ENCODE measurements at places on chromosomes 13 and 19.

- peak; percentile 63 for DNase-seq
Measured at GRCh38 chr19:58407658-58408151, 744 bp upstream of the ZNF584 start.

DNA sequence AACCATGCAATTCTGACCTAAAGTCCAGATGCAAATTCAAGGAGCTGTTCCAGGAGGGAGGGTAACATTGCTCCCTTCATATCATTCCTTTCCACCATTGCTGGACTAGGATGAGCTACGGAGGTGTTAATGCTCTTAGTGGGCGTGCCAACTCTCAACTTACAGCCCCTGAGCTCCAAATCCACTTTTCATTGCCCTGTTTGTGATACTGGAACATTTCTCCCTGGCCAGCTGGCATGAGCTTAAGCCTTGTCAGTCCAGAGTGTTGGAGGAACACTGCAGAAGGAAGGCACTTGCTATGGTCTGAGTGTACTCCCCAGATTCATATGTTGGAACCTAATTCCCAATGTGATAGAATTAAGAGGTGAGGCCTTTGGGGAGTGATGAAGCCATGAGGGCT, 70.4 kb upstream of the FARP1 start:
- no peak for DNase-seq

DNA sequence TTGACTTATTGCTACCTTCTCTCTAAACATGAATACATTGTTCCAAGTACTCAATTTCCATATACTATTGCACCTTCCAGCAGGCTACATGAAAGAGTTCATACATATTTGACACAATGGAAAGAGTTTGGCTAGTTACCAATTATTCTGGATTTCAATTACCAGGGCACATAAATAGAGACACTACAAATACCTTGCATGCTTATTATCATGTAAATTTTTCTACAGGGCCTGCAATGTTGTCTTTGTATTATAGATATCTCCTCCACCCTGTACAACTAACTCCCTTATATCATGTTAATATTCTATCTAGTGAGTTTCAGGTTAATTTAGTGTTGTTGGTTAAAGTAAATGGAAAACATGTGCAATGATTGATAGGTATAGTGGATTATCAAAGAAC, 540.7 kb upstream of the SLITRK5 start:
- DNase-seq: no peak

DNA sequence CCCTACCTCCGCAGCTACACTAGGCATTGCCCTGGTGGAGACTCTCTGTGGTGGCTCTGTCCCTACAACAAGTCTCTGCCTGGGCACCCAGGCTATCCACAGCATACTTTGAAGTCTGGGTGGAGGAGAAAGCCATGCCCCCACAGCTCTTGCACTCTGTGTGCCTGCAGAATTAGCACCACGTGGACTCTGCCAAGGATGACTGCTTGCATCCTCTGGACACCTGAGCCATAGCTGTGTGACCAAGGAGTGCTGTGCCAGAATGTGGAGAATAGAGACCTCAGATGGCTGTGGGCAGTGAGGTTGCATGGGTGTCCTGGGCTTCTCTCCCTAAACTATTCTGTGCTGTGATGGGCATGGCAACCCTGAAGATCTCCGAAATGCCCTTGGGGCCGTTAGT, 21.2 kb upstream of the MCF2L start:
- DNase-seq: no peak

DNA sequence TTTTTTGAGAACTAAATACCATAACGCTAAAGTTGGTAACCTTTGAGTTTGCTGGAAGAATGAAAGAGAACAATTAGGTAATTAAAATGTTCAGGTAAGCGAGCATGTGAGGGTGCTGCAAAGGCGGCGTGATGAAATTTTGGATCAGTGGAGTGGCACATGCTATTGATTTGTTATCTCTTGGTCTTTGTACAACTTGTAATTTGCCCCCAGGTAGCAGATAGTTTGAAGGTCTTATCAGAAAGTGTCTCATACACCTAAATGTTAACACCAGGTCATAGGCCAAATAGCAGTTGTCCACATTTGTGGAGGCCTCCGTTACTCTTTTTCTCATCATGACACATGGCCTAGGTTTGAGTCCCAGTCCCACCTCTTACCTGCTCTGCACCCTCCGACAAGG, 14.9 kb downstream of the ARHGAP35 start:
- no peak for DNase-seq

DNA sequence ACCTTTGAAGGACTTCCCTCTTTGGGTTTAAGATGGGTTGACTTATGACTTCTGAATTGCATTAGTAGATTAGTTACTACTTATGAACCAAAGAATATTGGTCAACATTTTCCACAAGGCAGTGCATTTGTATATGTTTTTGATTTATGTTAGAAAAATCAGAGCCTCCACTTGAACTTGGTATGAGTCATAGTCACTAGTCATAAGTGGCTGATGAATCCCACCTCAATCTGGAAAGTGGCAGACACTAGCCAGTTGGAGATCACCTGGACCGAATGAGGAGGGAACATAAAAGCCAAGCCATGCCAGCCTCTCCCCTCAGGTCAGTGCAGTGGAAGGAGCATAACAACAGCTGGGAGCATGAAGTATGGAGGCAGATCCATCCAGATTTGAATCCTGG, 39.3 kb upstream of the SPART start:
- no peak for DNase-seq

- no peak for DNase-seq
Measured at GRCh38 chr19:8115805-8116396, 33.5 kb downstream of the FBN3 start.

DNA sequence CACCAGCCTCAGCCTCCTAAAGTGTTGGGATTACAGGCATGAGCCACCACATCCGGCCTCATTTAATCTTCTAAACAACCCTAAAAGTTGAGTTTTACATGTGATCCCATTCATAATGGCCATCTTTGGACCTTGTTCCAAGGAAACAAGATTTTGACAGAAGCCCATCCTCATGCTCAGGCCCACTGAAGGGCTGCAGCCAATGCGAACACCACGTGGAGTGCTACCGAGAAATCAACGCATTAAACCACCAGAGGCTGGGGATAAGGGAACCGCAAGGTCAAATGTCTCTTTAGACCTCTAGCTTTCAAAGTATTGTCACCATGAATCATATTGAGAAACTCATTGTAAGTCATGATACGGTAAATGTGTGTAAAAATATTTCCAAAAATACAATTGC, 49.4 kb upstream of the DOCK9 start:
- DNase-seq: no peak

DNA sequence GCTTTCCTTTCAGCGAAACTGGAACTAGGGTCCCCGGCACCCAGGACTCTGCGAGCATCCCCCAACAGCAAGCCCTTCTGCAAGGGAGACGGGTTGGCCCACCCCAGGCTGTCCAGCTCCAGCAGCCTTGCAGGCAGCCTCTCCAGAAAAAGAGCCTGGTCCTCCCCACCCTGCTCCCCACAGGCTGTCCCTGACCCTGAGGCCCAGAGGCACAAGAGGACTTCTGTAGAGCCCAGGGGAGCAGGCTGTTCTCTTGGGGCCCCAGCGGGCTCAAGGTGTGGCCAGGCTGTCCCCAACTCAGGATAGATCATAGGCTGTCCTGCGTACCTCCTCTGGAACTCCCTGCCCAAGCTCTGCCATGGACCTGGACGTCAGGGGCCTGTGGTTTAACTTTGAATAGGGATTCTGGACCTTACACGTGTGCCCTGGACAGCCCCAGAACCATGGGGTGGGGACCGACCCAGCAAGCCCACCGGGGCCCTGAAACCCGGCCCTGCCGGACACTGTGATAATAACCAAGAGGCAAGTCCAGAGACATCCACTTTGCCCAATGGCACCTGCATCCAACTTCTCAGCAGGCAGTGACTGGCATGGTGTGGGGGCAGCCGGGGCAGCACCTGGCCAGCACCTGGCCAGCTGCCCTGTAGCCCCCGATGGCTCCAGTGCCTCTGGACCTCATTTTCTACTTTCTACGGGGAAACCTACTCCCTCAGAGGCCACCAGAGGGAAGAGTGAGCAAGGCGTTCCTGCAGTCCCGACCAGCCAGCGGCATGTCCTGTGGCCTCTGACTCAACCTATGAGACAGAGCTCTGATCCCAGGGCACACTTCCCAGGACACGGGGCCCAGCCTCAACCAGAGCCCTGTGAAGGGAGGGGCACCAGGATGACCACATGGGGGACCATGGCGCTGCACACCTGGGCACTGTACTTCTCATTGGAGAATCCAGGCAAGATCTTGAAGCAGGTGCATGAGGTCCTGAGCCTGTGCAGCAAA, 50.9 kb upstream of the TPM4 start:
- peak; percentile 72 for DNase-seq

DNA sequence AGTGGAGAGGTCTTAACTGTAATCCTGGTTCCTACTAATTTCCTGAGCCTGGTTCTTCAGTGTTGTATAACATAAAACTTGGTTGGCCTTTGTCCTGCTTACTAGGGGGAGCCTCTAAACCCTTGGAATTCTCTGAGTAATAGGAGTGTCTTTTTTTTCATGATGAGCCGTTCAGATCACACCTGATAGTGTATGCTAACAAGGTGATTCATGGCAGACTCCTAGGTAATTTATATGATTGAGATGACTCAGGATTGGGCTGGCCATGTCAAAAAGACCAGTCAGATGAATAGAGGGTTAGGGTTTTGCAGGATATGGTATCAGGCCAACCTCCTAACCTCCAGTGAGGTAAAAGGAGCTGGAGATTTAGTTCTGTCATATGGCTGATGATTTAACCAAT, 135.8 kb upstream of the KLF12 start:
- no peak for DNase-seq

DNA sequence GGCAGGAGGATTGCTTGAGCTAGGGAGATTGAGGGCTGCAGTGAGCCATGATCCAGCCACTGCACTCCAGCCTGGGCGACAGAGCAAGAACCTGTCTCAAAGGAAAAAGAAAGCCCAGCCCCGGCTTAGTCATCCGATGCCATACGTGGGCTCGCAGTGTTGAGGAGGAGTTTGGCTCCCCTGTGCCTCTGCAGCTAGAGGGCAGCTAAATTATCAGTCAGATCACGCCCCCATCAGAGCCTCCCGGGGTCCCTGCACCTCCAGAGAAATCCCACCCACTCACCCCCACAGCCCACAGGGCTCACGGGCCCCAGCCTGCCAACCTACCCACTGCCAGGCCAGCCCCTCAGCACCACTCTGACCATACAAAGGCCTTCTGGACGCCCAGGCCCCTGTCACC, 27.6 kb downstream of the MAU2 start:
- DNase-seq: no peak

DNA sequence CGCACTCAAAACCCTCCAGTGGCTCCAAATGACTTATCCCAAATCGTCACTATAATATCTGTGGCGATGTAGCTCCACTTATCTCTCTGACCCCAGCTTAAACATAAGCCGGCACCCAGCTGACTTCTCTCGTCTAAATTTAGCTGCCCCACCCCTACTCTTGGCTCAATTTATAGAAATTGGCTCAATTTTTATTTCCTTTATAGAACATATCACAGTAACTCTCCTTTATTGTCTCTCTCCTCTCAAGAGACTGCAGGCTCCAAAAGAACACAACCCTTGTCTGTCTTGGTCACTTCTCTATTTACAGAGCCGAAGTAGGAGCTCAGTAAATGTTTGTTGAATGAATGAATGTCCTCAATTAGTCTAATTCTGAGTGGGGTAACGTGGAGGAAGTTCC, 805 bp downstream of the ZNF784 start:
- DNase-seq: no peak

- no peak for DNase-seq
Measured at GRCh38 chr19:54136086-54136863, 1.3 kb upstream of the CNOT3 start.

GRCh38 chr13:98478189-98479129, 98.4 kb downstream of the STK24 start:
- DNase-seq: no peak

- DNase-seq: no peak
Measured at GRCh38 chr13:88895261-88895941, 1224.2 kb downstream of the SLITRK5 start.

DNA sequence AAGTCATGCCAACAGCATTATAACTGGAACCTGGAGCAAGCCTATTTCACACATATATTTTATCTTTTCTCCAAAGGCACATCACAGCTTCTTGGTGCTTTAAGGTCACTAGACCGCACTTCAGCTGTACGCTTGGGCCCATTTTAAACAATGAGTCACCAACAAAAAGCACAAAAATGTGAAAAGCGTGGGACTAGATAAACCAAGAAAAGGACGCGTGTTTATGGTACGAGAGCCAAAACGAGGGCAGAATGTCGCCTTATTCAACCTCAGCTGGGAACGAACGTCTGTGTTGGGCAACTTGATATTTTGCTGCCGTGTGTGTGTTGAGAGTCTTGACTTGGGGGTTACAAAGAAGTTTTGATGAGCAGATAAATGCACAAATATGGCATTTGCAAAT, 9.2 kb upstream of the EHD2 start:
- DNase-seq: no peak

GRCh38 chr13:30412346-30412745, 9.9 kb upstream of the UBE2L5 start:
- no peak for DNase-seq

GRCh38 chr13:36131931-36132297, 732 bp upstream of the DCLK1 start:
- DNase-seq: no peak

DNA sequence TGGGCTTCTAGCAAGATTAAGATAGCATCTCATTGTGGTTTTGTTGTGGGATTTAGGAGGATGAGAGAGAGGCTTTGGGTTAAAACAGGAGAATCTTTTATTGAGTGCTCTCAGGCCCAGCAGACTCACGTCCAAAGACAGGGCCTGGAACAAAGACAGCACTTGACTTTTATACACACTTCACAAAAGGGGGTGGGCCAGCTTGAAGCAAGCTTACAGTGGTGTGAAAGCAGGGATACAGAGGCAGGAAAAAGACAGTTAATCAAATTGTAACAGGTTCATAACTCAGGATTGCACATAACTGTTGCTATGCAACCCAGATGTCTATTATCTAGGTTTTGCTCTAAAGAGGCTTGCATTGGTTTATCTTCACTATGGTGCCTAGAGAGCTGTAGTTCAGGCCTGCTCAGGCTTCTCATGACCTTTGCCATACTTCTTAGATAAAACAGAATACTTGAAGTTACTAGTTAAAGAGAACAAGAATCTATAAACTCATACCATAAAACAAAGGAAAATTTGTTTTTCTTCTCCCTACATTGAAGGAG, 42.2 kb upstream of the CEACAM21 start:
- DNase-seq: no peak

GRCh38 chr13:29530901-29531300, 64.6 kb downstream of the SLC7A1 start:
- DNase-seq: no peak

GRCh38 chr13:95083758-95084157, 217.5 kb downstream of the ABCC4 start:
- DNase-seq: no peak

GRCh38 chr13:112443191-112443994, 67.2 kb downstream of the SPACA7 start:
- no peak for DNase-seq

DNA sequence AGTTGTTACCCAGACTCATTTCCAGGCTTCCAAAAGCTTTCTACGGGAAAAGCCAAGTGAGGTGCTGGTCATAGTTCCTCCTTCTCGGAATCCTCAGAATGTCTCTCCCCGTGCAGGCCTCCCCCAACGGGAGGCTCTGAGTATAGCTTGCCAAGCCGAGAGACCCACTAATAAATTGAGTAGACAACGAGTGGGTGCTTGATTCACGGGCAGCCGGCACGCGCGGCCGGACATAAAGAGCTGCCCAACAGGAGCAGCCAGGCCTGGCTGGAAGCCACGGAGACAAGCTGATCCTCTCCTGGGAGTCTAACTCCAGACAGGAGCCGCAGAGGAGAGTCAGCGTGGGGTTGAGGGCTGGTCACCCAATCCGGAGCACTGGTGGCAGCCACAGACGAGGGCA, 43.4 kb upstream of the MEDAG start:
- DNase-seq: peak; percentile 63
